HT-29 (cell line): ENCODE measurements at places on chromosomes 13 and 19.

GRCh38 chr13:39455521-39456175, 147.3 kb downstream of the LHFPL6 start:
- DNase-seq: no peak

GRCh38 chr13:54975676-54976075, 1947.1 kb downstream of the OLFM4 start:
- no peak for DNase-seq

DNA sequence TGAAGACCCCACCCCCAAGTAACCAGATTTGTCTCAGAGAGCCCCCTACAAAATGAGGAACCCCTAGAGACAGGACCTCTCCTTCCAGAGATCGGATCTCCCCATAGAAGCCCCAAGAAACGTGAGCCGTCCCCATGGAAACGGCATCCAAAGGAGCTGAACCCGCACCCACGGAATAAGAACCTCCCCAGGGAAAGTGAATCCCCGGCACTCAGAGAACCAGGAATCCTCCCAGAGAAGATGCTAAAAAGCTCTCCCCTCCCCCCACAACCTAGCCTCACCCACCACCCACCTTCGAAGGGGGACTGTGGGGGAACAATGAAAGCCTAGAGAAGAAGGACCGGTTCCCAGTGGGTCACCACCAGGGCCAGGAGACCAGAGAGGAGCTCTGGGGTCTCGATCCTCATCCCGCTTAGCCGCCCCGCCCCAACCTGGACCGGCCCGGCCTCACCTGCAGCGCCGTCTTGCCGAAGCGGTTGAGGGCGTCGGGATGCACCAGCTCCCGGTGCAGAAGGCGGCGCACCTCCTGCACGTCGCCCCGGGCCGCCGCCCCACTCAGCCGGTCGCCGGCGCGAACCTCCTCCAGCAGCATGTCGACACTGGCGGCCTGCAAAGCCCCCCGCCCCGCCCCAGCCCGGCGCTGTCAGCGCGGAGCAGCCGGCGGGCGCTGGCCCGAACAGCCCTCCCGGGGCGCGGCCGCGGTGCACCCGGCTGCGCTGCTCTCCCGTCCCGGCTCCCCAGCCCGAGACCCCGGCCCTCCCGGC, 535 bp downstream of the CDKN2D start:
- no peak for DNase-seq

DNA sequence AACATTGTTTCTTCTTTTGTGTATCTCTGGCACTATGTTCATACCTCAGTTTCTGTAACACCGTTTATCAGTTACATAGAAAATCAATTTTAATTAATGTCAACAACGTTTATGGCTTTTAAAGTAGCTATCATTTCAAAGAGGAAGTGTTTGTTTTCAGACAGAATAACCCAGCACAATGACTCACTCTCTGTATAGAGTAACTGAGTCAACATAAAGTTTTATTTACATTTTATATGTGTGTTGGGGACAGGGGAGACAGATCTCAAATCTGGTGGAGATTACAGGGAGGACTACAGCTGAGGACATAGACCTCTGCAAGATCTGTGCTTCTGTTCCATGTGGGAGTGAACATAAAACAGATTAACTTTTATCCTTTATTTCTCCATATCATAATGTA, 2590.1 kb downstream of the PCDH9 start:
- peak; percentile 33 for DNase-seq

DNA sequence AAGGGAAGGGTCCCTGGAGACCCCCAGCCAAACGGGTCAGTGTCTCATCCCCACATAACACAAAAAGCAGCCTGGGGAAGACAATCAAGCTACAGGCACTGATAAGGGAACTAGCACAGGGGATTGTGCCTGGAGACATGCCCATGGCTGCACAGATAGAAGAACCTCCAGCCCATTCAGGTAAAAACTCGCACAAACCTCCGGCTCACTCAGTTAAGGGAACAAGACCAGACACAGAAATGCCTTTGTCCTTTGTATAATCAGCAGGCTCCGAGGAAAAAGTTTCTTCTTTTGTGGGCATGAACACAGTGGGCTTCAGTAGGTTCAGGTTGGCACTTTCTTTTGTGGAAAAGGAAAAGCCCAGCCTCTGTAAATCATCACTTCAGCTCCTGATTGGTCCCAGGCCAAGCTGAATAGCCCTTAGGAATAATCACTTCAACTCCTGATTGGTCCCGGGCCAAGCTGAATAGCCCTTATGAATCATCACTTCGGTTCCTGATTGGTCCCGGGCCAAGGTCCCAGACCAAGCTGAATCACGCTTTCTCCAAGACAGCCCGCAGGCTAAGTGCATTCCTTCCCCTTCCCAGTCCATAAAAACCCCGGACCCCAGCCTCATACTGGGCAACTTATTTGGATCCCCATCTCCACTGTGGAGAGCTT, 5.0 kb upstream of the ZNF230 start:
- DNase-seq: no peak

DNA sequence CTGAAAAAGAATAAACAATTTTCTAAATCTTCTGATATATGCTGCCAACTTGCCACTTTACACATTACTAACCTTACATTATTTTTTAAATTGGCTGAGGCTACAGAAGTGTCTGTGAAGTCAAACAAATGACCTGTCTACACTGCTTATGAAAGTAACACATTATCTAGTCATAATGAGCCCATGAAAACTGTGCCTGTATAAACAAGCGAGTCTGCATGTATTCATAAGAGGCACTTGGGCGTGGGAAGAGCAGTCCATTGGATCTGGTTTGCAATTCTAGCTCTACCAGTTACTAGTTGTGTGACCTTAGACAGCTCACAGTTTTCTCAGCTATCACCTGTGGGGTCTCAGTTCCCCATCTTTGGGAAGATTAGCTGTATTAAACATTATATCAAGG, 3.1 kb downstream of the VPS36 start:
- DNase-seq: no peak

DNA sequence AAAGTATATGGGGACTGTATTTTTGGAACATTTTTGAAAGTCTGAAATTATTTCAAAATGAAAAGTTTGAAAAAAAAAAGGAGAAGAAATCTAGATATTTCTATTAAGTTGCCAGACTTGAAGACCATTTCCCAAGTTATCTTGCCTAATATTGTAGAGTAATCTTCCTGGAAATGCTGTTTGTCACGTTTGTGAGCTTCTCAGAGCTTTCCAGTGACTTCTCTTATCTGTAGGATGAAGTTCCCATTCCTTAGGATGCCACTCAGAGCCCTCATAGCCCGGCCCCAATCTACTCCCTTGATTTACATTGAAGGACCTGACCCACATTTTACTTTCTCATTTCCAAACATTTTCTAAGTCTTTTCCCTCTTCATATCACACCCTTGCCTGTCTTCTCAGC, 23.6 kb downstream of the CEACAM8 start:
- DNase-seq: no peak

GRCh38 chr19:16355293-16356043, 30.8 kb downstream of the KLF2 start:
- no peak for DNase-seq

- no peak for DNase-seq
Observed at GRCh38 chr13:40477623-40478608, 188.5 kb downstream of the FOXO1 start.

DNA sequence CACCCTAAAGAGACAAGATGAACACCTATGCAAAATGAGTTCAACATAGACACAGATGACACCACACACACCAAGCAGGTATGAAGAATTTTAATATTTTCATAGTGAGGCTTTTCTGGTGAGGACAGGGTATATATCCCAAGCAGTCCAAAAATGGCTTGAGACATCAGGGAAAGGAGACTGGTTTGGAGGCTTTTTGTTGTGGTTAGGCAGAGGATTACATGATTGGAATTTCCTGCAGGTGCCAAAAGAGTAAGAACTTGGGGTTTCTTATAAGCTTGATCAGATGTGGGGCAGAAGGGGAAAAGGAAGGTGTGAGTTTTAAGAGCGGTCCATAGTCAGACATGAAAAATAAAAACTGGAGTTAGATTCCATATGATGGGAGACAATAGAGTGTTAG, 420.8 kb upstream of the SLITRK1 start:
- DNase-seq: no peak

GRCh38 chr19:16326401-16327168, 2.0 kb downstream of the KLF2 start:
- DNase-seq: no peak

GRCh38 chr13:111153977-111154332, 38.8 kb downstream of the ARHGEF7 start:
- DNase-seq: peak; percentile 72

- DNase-seq: no peak
Observed at GRCh38 chr19:14495672-14496028, 277 bp downstream of the GIPC1 start.

DNA sequence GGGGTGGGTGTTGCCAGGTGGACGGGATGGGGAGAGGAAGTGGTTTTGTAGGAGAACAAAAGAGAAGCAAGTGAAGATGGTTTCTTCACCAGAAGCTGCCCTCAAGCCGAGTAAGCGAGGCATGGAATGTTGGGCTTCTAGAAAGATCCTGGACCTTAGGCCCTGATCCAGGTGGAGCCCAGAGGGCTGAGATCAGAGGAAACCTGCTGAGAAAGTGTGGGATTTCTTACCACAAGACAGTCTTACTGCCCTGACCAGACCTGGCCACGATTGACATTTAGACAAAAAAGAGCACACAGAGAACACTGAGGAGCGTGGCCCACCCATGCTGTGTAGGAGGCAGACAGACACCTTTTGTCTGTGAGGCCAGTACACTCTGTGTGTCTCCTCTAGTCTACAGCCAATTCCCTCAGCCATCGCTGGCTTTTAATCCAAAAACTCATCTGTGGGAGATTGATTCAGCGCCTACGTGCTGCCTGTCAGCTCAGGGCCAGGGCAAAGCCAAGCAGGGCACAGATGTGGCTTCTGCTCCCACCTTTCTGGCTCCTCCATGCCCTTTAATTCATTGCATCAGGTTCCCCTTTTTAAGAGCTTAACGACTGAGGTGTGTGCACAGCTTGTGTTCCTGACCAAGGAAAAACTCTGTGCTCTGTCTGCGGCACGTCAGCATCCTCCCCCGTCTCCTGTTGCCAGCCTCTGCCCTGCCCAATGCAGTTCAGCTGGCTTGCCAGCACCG, 123.3 kb downstream of the AKAP11 start:
- DNase-seq: no peak

DNA sequence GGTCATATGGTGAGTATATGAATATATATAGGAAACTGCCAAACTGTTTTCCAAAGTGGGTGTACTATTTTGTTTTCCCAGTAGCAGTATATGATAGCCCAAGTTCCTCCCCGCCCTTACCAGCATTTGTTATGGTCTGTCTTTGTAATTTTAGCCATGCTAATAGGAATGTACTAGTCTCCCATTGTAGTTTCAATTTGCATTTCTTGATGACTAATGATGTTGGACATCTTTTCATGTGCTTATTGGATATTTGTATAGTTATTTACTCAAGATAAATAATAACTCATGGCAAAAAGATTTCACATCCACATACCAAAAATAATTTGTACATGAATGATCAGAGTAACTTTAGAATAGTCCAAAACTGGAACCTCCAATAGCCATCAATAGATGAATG, 75.3 kb upstream of the SERP2 start:
- no peak for DNase-seq

GRCh38 chr13:48437371-48437770, 24.5 kb upstream of the LPAR6 start:
- no peak for DNase-seq

GRCh38 chr19:33497778-33498175, 23.8 kb downstream of the PEPD start:
- DNase-seq: no peak

GRCh38 chr13:66704110-66704509, 526.0 kb downstream of the PCDH9 start:
- no peak for DNase-seq

GRCh38 chr19:35216833-35217648, 11.5 kb downstream of the FAM187B start:
- peak; percentile 47 for DNase-seq

DNA sequence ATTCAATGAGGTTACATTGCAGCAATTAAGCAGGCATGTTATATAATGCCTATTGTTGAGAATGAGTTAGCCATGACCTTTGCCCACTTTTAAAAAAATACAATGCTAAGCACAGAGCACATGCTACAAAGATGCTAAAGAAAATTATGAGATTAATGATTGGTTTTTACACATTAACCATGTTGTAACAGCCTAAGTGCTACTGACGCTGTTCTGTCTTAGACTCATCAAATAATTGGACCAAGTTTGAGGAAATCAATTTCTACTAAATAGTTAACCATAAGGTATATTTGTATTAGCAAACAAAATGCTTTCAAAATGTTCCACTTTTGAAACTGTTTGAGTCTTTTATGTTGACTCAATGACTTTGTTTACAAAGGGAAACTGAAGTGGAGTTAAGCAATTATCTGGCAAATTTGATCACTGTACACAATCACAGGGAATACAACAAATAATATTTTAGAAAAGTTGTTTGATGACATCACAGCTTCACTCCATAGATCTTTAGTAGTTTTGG, 14.3 kb downstream of the MIR17HG start:
- no peak for DNase-seq

GRCh38 chr13:39952249-39953233, 297.1 kb downstream of the COG6 start:
- DNase-seq: no peak

GRCh38 chr13:42660333-42660965, 86.5 kb downstream of the TNFSF11 start:
- DNase-seq: peak; percentile 17

DNA sequence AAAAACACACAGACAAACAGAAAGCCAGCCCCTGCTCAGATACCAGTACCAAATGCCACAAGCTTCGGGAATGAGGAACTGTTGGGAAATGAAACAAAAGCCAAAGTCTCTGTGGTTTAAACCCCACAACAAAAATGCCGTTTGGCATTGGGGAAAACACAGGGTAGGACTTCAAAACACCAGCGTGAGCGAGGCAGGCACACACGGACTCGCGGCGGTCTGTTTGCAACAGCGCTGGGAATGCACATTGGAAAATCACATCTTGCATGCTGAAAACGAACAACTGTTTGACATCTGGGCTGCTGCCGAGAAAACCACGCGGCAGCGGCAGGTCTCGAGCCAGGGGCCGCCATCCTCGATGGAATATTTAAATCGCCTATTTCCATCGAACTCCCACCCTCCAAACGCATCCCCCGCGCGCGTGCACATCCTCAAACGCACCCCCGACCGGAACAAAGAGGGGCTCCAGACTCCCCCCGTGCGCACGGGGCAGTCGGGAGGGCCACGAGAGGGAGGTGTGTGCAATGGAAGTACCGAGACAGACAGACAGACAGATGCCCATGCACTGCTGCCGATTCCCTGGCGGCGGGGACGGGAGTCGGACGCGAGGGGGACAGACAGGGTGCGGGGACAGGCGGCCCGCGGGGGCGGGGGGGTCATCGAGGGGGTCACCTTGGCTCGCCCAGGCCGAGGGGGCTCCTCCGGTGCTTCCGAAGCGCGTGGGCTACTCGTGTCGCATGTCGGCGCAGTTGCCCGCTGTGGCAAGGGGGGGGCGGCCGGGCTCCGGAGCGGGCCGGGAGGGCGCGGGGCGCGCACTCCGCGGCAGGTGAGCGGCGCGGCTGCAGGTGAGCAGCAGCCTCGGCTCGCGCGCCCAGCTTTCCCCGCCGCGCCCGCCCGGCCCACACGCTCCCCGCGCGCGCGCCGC, at the start of gene GPR12:
Gene GPR12, minus strand, starts transcription at position 880 of the 925 bp plus-strand sequence. CDS start 959 bp downstream, outside the sequence.
- no peak for DNase-seq

GRCh38 chr13:99388334-99388923, 81.2 kb upstream of the GPR183 start:
- DNase-seq: no peak
